ENCODE measurements at places on chromosomes 2 and 18. TPM values are rescaled to one million over a fixed set of nuclear protein-coding genes. Genes with fewer than 3 reads are reported as not detected.

DNA sequence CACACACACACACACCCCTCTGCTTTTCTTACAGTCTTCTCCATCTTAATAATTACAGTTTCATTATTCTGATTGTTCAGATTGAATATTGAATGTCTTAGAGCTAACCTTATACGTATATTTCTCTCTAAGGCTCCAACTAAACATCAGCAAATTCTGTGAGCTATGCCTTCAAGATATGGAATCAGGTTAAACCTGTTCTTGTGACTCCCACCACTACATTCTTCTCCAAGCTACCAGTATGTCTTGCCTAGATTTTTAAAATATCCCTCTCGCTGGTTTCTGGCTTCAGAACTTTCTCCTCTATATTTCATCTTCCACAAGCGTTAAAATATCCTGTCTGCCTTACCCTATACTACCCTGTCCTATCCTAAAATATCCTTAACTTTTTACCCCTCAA, 1346.4 kb upstream of the CDH2 start:
- DNase-seq, result no peak

GRCh38 chr2:205283736-205284270, 398.5 kb upstream of the NRP2 start:
- DNase-seq, result no peak

DNA sequence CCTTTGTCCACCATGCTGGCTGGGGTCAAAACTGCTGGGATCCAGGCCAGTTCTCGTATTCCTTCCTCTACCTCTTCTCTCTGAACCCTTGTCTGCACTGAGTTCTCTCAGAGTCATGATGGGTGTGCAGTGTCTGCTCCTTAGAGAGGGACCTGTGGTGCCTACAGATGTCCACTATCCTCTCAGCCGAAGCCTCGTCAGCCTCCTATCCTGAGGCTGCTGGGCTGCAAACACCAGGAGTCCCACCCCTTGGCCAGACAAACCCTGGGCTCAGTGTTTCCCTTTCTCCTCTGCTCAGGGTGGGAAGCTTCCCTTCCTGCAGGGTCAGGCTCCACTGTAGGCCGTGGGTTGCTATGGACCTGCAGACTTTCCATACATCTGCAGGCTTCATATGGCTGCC, 2.3 kb downstream of the INPP5D start:
- no peak for DNase-seq

GRCh38 chr2:145887915-145888314, 1368.0 kb upstream of the ZEB2 start:
- no peak for DNase-seq

DNA sequence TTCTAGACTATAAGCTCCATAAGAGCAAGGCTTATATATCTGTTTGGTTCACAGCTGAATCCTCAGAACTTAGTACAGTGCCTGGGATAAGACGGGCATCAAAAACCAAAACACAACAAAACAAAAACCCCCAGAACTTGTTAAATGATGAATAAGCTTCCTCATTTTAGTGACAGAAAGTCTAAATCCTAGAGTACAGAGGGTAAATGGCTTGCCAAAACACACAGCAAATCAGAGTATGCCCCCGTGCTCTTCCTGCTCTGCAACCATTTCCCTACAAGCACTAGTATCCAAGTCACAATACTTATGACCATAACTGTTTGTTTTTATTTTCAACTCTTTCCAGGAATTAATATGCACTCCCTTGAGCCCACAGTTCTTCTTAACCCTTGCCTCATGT, 10.1 kb downstream of the ZNF521 start:
- no peak for DNase-seq

DNA sequence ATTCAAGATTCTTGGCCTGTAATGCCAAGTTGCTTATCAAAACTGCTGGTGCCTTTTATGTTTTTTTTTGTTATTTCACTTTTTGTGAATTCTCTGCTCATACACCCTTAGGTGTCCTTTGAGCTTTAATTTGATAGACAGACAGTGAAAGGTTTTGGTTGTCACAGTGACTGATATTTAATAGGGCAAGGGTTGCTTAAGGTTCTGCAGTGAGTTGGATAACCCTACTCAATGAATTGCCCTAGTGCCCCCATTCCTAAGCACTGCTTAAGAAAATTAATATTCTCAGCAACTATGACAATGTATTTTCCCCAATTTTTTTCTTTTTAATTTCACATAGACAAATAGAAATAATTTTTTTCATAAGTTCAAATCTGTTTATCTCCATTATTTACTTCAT, 15.4 kb downstream of the PPIG start:
- DNase-seq, result no peak

CTAGE1 gene
- total RNA-seq, result not detected

DSC3 gene
- total RNA-seq, result not detected

ALPI gene
- total RNA-seq, result not detected

OTX1 gene
- not detected for total RNA-seq

FBXO48 gene
- 0.22 TPM for total RNA-seq

DES gene
- total RNA-seq, result not detected

Measured in CD8-positive, alpha-beta T cell (primary cell).